Activated CD4-positive, alpha-beta T cell treated with anti-CD3 and anti-CD28 coated beads, Interleukin-2, amount 50 U/mL, for 24 hours (primary cell): ENCODE measurements at places on chromosomes 6 and 20.

GRCh38 chr20:33061658-33062028 is 7.9 kb downstream of the BPIFB3 start:
- no peak for DNase-seq

GRCh38 chr6:151629791-151630190 is 136.0 kb downstream of the CCDC170 start:
- DNase-seq, result no peak

- DNase-seq, result no peak
These were observed at the start of gene EPB41L1 for GRCh38 chr20:36154700-36155628. Gene EPB41L1, plus strand, starts transcription at chr20:36154740. Its CDS starts 19,038 bp downstream, at chr20:36173778.

DNA sequence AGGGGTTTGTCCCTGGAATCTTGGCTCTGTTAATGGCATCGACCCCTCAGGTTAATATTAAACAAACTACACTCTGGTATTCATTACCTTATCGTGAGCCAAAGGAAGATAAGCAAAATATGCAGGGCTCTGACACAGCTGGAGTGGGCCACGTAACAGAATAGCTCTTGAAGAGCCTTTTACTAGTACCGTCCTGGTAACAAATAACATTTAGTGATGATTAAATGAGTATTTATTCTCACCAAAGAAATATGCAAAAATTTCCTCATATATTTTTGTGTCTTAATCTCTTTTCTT is 20.1 kb upstream of the UTRN start:
- no peak for DNase-seq
